ENCODE measurements at places on chromosomes 5 and 9. TPM values are rescaled to one million over a fixed set of nuclear protein-coding genes. Genes with fewer than 3 reads are reported as not detected.

Gene TXNDC8
- total RNA-seq, result not detected

Gene DMXL1
- 31.4 TPM for total RNA-seq

Gene SOHLH1
- not detected for total RNA-seq

Gene CXCL14
- 12.6 TPM for total RNA-seq

Gene RAI14
- total RNA-seq, result 10.4 TPM

Gene PCDHGB4
- 1.0 TPM for total RNA-seq

Gene FIBCD1
- 0.09 TPM for total RNA-seq

Gene UIMC1
- 44.4 TPM for total RNA-seq

Gene EQTN
- 0.05 TPM for total RNA-seq

Gene SLC24A2
- total RNA-seq, result 0.05 TPM

Gene INSL6
- not detected for total RNA-seq

Gene DAPK1
- total RNA-seq, result 35.5 TPM

Gene ELOVL7
- total RNA-seq, result 0.47 TPM

Gene PFN3
- not detected for total RNA-seq

Gene CCDC69
- total RNA-seq, result 37.9 TPM

Gene TCF7
- 265 TPM for total RNA-seq

Gene GLDC
- total RNA-seq, result 0.71 TPM

Gene CREBRF
- total RNA-seq, result 16.7 TPM

Gene LIX1
- total RNA-seq, result 0.09 TPM

Gene WNT8A
- total RNA-seq, result 0.05 TPM

Gene CDC20B
- 0.19 TPM for total RNA-seq

Gene MYOT
- 0.33 TPM for total RNA-seq

Gene APBB3
- 9.3 TPM for total RNA-seq

Gene IFNA2
- not detected for total RNA-seq

Gene DOCK8
- 54.5 TPM for total RNA-seq

Gene SHOC1
- under 0.01 TPM for total RNA-seq

Gene GPX8
- 5.1 TPM for total RNA-seq

Gene TMEM215
- total RNA-seq, result not detected

Gene SLC36A2
- not detected for total RNA-seq

Gene PPP2R2B
- total RNA-seq, result 1.9 TPM

Gene NKD2
- 5.1 TPM for total RNA-seq

Gene RNF208
- total RNA-seq, result 0.09 TPM

Gene PLEKHG4B
- 0.47 TPM for total RNA-seq

Gene RNF180
- total RNA-seq, result 0.52 TPM

Gene RLN1
- 3.6 TPM for total RNA-seq
